ENCODE measurements at places on chromosomes 5 and 9.

GRCh38 chr5:169667896-169668674 is 31.0 kb downstream of the DOCK2 start:
- no peak for DNase-seq

GRCh38 chr5:74067748-74068541 is 441.9 kb downstream of the ARHGEF28 start:
- no peak for DNase-seq

DNA sequence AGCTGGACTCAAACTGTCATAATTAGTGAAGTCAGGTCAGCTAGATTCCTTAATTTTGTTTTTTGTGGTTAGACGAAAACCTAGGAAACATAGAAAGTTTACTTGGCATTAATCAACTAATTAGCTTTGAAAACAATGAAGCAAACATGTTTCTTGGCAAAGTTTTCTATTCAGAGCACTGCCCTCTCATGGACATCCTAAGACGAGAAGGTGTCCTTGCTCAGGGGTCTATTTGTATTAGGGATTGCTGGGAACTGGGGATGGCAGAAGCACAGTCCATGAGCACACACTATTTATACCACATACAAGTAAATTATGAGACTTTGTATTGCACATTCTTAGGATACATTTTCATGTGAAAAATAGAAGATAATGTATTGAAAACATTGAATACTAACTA is 49.7 kb downstream of the POC5 start:
- DNase-seq: no peak

DNA sequence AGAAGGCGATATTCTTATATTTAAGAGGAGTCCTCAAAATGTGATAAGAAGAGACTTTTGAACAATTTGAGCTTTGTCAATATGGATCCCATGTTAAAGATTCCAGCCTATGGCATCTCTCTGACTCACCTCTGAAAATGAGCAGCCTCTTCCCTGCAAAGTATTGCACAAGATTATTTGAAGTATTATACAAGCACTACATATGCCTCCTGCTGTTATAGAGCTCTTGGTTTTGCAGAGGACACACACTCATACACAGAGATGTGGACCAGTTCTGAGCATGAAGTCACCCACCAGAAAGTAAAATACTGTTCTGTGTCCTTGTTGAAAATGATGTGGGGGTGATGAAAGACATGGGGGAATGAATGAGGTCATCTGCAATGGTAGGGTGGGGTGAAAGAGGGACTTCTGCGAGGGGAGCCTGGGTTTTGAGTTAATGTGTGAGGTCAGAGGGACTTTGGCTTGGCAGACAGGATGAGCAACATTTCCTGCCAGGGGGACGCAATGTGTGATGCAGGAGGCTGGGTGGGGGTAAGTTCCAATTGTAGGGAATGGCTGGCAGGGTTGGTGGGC is 25.8 kb downstream of the FBXL7 start:
- DNase-seq: no peak

DNA sequence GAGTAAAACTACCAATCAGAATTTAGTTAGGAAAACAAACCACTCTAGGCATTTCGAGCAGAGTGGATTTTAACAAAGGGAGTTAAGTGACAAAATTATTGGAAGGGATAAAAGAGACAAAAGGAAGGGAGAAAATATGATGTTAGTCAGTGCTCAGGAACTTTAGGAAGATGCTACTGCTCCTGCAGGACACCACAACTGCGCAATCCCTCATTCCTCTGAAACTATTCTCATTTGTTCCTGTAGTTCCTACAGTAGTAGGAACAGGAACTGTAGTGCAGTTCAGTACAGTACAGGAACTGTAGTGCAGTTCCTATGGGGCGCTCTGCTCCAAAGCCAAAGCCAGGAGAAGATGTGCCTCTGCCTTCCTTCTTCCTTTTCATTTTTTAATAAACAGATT is 29.9 kb upstream of the MEGF10 start:
- no peak for DNase-seq

- no peak for DNase-seq
These were observed 24.4 kb downstream of the ERAP1 start for GRCh38 chr5:96783326-96783725.

DNA sequence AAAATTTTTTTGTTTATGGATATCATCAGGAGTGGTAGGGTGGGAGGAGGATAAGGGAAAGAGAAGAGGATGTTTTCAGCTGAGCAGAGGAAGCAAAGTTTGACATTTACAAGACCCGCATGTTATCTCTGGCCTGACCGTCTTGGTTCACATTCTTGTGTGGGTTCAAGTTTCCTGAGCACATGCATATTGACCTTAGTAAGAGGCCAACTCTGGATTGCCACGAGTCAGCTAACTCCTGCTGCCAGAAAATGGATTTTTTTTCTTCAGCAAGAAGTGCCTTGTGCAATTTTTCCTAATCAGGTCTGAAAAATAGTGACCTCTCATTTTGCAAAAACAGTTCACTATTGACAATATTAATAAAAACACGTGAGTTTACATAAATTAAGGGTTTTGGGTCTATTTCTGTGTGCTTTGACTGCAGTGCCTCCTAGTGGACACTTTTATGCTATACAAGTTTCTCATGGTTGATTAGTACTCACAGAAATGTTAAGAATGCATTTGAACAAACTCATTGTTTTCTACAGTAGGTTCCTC is 27.1 kb upstream of the BASP1 start:
- DNase-seq: no peak

GRCh38 chr9:91732187-91733005 is 217.6 kb downstream of the ROR2 start:
- DNase-seq: no peak

- DNase-seq: no peak
These were observed 200.0 kb downstream of the MELK start for GRCh38 chr9:36772449-36773403.

GRCh38 chr5:116375926-116376325 is 198.7 kb downstream of the SEMA6A start:
- DNase-seq: no peak

- DNase-seq: no peak
These were observed 182.3 kb downstream of the SPATA31D1 start for GRCh38 chr9:82170866-82171265.

- DNase-seq: no peak
These were observed 225.8 kb downstream of the NSG2 start for GRCh38 chr5:174271316-174271715.

DNA sequence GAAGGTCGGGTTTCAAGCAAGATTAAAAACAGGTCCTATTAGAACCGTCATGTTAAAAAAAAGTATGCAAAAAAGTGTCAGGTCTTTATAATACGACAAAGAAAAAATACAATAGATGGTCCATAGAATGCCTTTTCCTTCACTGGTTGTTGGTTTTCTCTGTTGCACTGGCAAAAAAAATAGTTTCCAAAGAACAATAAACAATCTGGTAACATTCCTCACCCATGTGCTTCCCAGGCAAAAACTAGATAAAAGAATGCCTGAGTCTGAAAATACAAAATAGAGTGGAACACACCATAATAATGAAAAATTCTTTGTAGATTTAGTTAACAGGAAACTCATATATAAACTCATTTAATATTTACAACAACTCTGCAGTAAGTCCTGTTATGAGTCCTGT is 590.0 kb upstream of the DMAC1 start:
- no peak for DNase-seq

DNA sequence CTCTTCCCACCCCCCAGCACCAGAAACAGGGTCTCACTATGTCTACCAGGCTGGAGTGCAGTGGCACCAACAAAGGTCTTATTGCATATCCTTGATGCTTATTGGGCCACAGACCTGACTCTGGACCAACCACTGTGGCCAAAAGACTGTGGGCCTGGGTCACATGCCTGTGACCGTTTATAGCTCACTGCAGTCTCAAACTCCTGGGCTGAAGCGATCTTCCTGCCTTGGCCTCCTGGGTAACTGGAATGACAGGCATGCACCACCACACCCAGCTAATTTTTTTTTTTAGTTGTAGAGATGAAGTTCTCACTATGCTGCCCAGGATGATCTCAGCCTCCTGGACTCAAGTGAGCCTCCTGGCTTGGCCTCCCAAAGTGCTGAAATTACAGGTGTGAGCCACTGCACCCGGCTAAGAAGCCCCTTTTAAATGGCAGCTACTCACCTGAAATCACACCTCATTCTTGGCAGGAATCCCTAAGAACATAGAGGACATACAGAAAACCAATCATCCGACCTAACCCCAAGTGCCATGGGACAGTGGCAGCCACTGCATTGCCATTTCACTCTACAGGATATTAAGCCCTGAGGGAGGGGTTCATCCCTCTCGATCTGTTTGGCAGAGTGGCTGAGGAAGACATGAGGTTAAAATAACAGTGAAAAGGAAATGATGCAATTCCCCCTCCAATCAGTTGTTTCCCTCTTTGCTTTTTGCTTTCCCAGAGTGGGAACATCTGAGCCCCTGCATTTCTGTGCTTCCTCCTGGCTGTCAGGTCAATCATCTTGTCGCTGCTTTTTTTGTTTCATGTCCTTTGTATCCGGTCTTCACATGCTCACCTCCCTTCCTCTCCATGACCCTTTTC is 74.6 kb downstream of the LRRC70 start:
- DNase-seq: no peak

DNA sequence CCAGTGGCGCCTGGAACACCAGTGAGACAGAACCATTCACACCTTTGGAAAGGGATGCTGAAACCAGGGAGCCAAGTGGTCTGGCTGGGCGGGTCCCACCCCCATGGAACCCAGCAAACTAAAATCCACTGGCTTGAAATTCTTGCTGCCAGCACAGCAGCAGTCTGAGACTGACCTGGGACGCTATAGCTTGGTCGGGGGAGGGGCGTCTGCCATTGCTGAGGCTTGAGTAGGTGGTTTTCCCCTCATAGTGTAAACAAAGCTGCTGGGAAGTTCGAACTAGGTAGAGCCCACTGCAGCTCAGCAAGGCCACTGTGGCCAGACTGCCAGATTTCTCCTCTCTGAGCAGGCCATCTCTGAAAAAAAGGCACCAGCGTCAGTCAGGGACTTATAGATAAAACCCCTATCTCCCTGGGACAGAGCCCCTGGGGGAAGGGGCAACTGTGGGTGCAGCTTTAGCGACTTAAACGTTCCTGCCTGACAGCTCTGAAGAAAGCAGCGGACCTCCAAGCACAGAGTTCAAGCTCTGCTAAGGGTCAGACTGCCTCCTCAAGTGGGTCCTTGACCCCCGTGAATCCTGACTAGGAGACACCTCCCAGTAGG is 42.0 kb upstream of the FKTN start:
- DNase-seq: no peak
